Lung (tissue), 17 donors: ENCODE measurements at places on chromosomes 5 and 9. TPM values are rescaled to one million over a fixed set of nuclear protein-coding genes. Genes with fewer than 3 reads are reported as not detected.

PCDHGA1 gene
- 0.16 TPM for polyA plus RNA-seq

PCDHA8 gene
- polyA plus RNA-seq = 0.14 TPM

SLC34A3 gene
- polyA plus RNA-seq = 0.03 TPM

RBM18 gene
- 5.5 TPM for polyA plus RNA-seq

LRRC26 gene
- polyA plus RNA-seq = 0.12 TPM

ADGRD2 gene
- polyA plus RNA-seq = not detected
